Kidney capillary endothelial cell (primary cell): ENCODE measurements at places on chromosomes 7 and 10.

GRCh38 chr10:10985361-10985760 lies 32.3 kb upstream of the CELF2 start:
- no peak for DNase-seq

DNA sequence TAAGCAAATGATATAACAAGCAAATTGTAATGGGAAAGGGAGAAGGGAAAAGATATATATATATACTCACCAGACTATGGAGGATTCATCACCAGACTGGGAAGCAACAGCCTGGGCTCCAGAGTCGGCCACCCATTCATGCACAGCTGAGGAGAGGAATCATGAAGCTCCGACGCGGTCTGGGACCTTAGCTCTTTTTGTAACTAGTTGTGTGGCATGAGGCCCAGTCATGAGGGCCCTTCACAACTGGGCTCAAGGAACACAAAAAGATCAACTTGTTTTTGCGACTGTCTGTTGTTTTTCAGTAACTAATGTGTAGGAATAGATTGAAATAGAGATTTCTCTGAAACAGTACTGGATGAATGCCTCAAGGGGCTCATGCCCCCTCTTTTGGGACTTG lies 911.2 kb downstream of the TYW1 start:
- DNase-seq, result no peak

DNA sequence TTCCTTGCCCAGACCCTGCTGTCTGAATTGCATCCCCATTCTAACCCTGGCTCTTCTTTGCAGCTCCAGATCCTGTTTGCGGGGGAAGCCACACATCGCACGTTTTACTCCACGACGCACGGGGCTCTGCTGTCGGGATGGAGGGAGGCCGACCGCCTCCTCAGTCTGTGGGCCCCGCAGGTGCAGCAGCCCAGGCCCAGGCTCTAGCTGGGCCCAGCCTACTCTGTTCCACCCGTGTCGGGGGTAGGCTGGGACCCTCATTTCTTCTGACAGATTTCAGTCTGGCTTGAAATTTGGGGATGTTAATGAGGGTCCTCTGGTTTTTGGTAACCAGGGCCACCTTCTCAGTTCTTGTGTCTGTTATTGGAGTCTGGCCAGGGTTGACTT lies 2.7 kb upstream of the MTG1 start:
- DNase-seq, result no peak

GRCh38 chr7:71266912-71267311 lies 135.0 kb downstream of the GALNT17 start:
- DNase-seq, result no peak

GRCh38 chr10:133226251-133226808 lies 3.7 kb upstream of the UTF1 start:
- DNase-seq, result no peak

DNA sequence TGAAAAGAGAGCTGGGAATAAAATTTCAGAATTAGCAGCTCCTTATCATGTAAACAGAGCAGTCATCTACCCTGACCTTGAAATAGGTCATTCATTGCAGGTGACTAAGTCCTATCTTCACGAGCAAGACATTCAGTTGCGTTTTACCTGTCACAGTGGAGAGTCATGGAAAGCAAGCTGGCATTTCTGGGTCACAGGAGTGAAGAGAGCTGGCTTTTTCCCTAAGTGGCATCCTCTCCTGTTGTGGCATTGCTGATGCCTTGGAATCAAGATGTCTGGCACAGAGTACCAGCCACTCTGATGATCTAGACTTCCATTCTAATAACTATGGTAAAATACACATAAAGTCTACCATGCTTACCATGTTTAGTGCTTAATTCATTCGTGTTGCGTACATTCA lies 70.8 kb downstream of the SCRN1 start:
- no peak for DNase-seq

GRCh38 chr10:8187171-8187666 lies 132.7 kb downstream of the GATA3 start:
- no peak for DNase-seq

DNA sequence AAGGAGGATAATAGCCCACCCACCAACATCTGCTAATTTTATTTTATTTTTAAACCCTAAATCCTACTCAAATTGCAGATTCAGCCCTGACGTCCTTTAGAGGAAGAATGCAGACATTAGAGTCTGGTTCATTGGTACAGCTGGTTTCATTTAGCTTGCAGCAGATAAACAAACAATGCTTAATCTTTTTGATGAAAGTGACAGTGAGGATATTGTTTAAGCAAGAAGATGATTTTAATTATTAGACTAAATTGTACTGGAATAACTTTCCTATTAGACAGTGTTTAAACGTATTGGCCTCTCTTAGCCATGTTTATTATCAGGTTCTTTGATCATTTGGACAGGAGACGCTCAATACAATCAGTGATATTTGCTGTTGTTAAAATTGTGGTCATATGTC lies 164.8 kb downstream of the CDK14 start:
- no peak for DNase-seq

- DNase-seq, result no peak
Measured at GRCh38 chr10:128528167-128528566, 401.9 kb upstream of the MKI67 start.

DNA sequence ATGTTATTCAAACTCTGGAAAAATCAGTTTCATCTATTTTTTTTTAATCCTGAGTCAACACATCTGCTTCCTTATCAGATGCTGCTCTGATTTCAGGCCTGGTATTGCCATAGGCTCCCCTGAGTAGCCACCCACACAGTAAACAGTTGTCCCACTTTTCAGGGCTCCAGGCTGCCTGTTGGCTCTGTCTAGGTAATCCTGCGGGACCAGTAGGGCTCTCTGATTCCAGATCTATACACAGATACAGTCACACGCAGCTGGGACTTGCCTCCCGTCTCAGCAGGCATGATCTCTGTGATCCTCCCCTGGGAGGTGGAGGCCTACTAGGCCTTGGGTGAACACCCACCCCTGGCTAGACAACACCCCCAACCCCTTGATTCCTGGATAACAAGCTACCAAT lies 206.1 kb downstream of the CREB5 start:
- DNase-seq, result no peak

DNA sequence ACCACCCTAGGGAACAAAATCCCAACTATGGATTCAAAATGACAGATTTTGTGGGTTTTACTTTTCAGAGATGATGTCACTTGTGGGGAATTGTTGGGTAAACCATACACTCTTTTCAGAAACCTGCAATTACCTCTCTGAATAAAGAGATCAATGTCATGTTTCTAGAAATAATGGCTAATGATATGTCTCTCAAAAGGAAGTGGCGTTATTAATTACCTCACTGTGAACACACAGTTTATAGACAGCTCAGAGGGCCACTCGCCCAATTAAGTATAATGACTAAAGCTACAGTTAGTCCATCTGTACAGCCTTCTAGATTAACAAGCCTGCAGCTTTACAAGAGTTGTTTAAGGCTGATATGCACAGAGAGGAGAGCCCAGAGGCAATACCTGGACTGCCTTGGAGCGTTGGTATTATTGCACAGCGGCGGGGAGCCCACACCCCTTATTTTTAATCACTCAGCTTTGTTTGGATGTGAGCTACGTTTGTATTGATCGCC lies 79.5 kb downstream of the RAB11FIP2 start:
- no peak for DNase-seq
